ENCODE measurements at places on chromosomes 2 and 18.

- no peak for DNase-seq
Measured at GRCh38 chr2:162091325-162092007, 17.5 kb upstream of the DPP4 start.

GRCh38 chr2:11855064-11855760 is 108.8 kb downstream of the LPIN1 start:
- no peak for DNase-seq

DNA sequence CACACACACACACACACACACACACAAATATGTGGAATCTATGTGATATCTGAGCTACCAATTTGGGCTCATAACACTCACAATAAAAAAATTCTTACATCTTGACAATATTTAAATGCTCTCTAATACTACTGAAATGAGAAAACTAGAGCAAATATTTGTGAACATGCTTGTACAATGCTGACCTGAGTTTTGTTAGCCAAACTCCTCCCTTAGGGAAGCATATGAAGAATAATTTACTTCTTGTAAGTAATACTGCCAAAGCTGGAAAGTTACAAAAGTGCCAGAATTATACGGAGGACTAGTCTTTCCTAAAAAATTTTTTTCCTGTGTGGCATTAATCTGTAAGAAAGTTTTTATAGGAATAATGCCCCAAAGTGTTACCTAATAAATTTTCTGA is 18.5 kb downstream of the MBD2 start:
- no peak for DNase-seq

DNA sequence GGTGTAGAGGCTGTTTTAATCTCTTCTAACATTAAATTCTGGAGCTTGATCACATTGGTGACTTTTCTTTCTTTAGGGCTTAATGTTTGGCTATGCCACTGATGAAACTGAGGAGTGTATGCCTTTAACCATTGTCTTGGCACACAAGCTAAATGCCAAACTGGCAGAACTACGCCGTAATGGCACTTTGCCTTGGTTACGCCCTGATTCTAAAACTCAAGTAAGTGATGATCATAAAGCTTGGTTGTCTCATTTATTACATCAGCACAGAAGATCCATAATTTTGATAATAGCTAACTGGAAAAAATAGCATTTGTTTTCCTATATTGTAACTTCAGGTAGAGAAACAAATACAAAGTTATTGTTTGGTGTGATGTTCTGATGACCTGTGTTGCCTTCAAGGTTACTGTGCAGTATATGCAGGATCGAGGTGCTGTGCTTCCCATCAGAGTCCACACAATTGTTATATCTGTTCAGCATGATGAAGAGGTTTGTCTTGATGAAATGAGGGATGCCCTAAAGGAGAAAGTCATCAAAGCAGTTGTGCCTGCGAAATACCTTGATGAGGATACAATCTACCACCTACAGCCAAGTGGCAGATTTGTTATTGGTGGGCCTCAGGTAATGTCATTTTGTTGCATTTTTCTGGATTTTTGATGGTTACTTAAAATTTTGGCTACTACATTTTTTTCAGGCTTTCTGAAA is 2.9 kb downstream of the MAT2A start:
- no peak for DNase-seq

- no peak for DNase-seq
Measured at GRCh38 chr2:54632733-54633692, 90.4 kb upstream of the EML6 start.

DNA sequence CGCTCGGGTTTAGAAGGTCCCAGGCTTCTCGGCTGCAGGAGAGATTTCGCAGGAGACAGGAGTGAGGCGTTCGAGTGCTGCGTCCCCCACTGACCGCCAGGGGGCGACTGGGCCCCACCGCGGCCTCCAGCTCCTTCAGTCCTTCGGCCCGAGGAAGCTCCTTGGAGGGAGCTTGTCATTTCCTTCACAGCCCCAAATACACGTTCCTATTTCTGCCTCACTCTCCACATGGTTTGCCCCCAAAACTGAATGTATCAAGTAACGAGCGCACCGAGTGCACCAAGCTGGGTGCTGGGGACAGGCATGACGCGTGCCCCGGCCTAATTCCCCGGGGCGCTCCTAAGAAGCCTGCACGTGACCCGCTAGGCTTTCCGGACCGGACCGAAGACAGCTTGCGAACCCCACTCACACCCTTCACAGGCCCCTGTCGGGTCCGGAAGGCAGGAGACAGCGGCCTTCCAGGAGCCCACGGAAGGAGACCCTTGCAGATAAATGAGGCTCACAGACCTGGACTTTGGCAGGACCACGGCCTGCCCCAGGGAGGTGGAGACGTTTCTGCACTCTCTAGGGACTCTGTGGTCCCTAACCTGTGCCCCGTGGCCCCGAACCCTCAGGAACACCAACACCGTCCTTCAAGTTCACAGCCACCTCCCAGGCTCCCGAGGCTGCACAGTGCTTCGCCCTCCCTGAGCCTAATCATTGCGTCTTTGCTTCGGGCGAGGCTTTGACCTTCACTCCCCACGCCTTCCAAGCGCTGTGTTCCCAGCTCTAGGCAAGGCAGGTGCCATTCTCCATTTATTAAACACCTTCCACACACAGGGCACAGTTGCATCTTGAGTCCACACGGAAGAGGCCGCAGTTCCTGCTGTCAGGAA is 13.0 kb upstream of the FAHD2A start:
- no peak for DNase-seq

DNA sequence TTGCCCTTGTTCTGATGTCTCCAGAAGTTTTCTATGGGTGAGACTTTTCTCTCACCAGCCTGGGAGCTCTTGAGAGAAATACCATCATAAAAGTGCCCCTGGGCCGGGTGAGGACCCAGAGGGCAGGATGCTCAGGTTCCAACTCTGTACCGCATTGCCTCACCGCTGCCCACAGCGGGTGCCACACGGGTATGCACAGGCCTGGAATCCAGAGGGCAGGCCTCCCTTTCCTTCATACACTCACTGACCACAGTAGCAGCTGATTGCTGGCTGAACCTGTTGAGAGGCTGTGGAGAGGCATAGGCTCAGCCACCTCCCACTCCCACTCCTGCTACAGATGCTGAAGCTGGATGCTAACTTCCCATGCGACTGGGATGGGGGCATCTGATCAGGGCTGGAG is 293.8 kb downstream of the CYP26B1 start:
- DNase-seq, result no peak

DNA sequence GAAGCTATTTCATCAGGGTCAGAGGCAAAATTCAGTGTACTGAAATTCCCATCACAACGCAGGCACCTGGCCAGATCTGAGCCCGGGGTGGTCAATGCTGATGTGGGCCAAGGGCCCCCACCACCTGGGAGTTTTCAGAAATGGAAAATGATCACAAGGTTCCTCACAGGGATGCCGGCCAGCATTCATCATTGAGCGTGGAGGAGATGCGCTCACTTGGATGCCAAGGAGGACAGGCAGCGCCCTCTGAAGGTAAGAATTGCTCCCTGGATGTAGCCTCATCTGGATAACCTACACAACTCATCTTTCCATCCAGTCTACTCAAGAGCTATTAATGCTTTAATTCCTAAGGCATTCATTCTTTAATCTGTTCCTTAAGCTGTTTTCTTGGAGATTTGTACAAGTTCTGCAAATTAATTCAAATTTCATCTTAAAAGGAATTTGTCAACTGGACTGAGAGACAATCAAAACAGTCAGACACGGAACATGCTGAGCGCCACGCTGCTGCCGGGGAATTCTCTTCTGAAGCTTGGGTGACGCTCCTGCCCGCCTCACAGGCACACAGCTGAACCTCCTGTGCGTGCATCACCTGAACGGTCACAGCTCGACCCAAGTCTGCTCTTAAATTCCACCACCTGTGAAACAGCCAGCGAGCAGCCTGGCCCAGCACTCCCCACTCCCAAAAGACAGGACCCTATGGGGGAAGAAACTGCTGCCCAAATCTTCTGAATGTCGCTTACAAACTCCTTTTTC is 206.7 kb downstream of the HDAC4 start:
- no peak for DNase-seq

GRCh38 chr18:7945882-7946281 is 378.8 kb downstream of the PTPRM start:
- no peak for DNase-seq

GRCh38 chr18:22594155-22594690 is 176.5 kb upstream of the CTAGE1 start:
- no peak for DNase-seq

DNA sequence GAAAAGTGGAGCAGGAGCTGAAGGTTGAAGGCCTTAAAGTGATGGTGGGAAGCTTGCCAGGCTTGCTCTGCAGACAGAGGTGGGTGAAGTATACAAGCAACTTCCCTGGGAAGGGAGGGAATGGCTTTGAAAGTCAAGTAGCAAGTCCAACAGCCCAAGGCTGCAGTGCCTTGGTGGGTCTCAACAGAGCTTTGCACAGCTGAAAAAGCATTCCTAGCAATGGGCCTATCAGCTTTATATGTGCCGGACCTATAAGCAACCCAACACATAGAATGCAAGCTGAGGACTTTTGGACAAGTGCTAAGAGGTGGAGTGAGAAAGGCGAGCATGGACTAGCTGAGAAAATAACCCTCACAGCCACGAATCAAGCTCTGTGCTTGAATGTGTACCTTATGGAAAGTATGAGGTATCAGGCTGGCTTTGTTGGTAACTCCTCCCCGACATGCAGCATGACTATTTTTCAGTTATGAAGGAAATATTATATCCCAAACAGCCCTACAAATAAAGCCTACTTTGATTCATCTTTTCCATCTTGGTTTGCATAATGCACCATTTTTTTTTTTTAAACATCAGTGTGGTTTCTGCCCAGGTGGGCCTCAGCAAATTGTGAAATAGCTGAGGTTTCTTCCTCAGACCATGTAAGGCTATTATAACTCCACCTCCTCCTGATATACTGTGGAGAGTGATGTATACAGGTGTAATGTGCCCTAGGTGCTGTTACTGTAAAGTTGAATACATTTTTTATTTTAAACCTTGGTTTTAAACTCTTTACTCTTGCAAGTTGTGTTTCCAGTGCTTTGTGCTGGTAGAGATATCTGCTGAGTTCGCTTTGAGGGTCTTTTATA is 241.4 kb upstream of the CXCR4 start:
- no peak for DNase-seq

GRCh38 chr2:173823543-173823939 is 141.6 kb downstream of the SP3 start:
- no peak for DNase-seq

- no peak for DNase-seq
Measured at GRCh38 chr2:197190100-197190432, 120.5 kb downstream of the ANKRD44 start.

DNA sequence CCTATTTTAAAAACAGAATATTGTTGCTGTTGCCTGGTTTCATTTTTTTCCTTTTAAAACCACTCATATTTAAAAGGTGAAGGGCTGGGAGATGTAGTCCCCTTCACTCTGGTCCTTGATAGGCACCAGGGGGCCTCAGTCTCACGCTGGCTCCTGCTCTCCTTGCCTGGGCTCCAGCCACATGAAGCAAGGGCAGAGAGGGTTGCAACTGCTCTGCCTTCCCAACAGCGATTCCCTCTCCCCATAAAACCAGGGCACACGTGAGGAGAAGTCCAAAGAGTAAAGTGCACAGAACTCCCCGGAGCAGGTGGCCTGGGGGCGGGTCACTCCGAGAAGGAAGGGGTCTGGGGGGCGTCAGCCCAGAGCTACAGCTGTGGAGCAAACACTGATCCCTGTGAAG is 12.8 kb downstream of the TMEM127 start:
- DNase-seq, result no peak

- DNase-seq, result no peak
Measured at GRCh38 chr2:163265562-163265961, 427.0 kb upstream of the KCNH7 start.

DNA sequence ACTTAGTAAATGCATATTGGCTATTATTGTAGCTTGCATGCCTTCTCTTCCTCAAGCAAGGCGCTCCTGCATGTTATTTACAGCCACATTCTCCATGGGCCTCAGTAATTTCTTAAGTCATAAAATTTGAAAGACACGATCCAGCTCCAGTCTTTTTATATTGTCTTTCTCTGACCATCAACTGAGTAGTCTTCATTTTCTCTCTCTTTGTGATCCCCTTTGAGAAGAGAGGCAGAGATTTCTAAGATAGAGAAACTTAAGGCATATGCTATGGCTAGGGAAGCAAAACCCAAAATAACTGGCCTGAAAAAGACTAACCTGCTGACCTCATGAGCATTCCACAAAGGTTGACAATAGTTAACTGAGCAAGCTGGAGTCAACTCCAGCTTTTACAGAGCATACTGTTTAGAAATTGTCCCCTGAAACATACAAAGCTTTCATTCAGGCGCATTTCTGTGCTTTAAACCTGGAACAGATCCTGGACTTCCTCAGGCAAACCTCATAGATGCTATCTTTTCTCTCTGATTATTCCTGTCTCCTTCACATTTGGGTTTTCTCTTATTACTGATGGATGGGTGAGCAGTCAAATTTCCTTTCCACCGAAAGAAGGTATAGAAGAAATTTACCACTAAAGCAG is 4.6 kb downstream of the DPP4 start:
- DNase-seq, result no peak

- no peak for DNase-seq
Measured at GRCh38 chr2:85401844-85402243, 8.3 kb downstream of the CAPG start.

DNA sequence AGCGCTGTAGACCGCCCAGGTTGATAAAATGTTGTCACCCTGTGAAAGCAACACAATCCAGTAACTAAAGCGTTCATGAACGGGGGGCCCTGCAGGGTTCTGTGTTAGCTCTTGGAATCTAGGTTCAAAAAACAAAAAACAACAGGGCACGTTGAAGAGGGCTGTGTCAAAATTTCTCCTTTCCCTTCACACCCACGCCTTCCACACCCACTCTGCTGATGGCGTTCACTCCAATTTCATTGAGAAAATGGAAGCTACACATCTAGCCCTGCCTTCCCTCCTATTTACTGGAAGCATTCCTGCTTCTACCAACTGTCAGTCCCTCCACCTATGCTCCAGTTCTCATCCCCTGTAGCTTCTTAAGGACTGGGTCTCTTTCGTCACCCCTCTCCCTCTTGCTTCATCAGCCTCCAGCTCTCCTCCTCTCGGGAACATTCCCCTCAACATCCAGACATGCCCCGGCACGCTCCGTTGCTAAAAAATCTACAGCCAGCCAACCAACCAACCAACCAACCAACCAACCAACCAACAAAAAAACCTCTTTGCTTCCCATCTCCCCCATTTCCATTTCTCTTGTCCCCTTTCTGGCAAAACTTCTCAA is 98.4 kb upstream of the SP3 start:
- DNase-seq, result no peak

- no peak for DNase-seq
Measured at GRCh38 chr2:6960659-6961058, 43.4 kb downstream of the RNF144A start.

GRCh38 chr2:233208382-233209116 is 42.9 kb upstream of the ATG16L1 start:
- DNase-seq, result no peak

- no peak for DNase-seq
Measured at GRCh38 chr2:13669607-13670006, 952.9 kb downstream of the TRIB2 start.

GRCh38 chr2:69545477-69545932 is 98.0 kb downstream of the AAK1 start:
- DNase-seq, result no peak

DNA sequence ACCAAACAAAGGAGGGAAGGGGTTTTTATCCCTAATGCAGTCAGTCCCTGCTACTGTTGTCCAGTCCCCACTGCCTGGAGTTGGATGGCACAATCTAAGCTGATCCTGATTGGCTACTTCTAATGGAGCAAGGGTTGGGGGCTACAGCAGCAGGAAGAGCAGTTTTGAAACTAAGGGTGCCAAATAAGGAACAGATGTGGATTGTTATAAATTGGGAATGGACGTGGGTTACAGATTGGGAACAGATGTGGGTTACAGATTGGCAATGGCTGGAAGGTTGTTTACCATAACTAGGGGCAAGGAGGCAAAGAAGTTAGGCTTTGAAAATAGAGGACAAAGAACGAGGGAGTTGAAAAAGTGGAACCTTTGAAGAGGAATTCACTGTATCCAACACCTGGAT is 16.0 kb upstream of the PROM2 start:
- no peak for DNase-seq
